ENCODE measurements at places on chromosomes 5 and 9.

DNA sequence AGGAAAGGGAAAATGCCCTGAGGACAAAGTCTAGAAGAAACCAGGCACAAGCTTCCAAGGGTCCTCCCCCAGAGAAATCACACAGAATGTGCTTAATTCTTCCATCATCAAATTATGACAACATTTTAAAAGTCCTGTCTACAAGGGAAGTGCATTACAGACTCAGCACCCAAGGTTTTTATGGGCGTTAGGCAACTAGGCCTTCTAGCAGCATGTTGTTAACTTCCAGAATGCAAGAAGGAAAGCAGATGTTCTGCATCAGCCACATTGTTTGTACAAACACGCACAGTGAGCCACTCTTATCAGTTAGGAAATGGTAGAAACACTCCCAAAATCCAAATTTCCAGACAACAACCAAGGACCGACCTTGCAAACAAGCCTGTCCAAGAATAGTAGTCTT, 26.5 kb downstream of the SMC5 start:
- no peak for DNase-seq

DNA sequence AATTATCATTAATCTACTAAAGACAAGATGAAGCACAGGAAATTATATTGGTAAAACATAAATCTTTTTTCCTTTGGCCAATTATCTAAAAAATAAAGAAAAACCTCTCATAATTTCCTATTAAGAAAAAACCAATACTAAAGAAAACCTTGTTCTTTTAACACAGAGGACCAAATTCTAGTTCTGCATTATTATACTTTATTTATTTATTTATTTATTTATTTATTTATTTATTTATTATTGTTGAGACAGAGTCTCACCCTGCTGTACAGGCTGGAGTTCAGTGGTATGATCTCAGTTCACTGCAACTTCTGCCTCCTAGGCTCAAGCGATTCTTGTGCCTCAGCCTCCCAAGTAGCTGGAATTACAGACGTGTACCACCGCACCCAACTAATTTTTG, 377.8 kb upstream of the ADAMTS16 start:
- DNase-seq, result no peak

DNA sequence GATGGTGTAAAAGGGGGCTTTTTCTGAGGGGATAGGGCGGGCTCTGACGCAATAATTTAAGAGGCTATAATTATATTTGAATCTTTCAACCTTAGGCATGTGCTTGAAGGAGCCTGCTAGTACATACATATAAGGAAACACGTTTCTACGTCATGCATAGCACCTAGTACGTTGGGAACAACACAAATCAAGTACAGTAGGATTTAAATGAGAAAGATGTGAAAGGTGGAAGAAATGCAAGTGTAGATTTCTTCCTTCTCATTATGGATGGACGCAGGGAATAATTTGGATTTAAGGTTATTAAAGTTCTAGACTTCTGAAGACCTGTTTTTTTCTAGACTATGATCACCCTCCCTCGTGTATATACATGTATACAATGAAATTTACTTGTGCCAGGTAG, 927 bp upstream of the CDO1 start:
- DNase-seq, result no peak

GRCh38 chr5:5331848-5332247, 90.6 kb upstream of the ICE1 start:
- no peak for DNase-seq

DNA sequence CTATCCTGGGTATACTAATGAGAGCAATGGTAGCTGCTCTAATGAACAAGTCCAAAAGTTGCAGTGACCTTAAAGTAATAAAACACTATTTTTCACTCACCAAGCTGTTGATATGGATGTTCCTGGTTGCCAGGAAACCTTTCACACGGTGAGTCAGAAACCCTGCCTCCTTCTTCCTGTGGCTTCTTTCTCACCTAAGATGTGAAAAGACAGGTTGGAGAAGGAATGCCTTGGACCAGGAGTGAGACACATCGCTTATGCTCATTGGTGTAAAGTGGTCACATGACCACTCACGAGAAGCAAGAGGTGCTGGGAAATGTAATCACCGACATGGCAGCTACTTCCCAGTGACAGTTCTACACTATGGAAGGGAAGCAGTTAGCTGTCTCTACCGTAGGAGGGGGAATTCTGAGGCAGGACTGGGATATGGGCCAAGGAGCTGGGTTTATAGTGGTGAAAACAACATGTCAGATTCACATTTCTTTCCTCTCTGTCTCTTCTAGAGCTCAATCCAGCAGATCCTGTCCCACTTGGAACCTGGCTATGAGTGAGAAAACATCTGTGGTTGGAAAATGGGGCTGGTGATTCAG, 320.4 kb upstream of the KLF4 start:
- no peak for DNase-seq

DNA sequence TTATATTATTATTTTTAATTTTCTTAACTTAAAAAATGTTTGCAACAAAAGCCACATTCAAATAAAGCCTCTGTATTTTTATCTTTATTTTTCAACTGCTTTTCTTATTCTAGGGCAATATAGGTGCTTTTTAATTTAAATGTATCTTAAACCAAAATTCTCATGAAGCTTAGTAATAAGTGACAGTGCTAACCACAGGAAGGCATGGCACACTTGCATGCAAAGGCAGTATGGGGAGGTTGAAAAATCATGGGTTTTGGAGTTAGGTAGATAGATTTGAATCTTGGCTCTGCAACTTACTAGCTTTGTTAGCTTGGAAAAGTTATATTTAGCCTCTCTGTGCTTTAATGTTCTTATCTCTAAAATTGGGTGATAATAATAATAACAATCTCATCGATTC, 458.0 kb downstream of the DMAC1 start:
- DNase-seq, result no peak

GRCh38 chr9:15755660-15756059, 202.8 kb downstream of the CCDC171 start:
- no peak for DNase-seq

Measured in sigmoid colon (tissue), 7 donors.